ENCODE measurements at places on chromosomes 6 and 20.

DNA sequence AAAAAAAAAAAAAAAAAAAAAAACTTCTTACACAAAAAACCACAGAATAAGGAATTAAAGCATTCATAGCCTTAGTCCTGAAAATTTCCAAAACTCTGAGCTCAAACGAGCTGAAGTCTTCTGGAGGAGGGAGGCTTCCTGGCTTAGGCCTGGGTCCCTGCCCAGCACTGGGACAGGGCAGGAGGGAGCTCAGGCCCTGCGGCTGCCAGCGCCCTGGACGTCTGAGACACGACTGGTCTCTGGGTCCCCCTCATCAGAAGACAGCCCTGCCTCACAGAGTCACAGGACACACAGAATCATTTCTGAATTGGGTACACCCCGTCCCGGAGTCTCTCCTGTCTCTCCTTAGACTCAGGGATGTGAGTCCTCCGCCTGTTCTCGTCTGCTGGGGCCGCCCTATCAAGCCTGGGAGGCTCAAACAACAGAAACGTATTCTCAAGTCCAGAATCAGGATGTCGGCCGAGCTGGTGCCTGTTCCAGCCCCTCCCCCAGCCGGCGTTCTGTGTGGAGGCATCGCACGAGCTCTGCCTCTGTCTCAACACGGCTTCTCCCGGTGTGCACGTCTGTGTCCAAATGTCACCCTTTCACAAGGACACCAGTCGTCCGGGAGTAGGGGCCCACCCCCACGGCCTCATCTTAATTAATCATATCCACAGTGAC lies 39.4 kb downstream of the ZBTB46 start:
- no peak for DNase-seq

DNA sequence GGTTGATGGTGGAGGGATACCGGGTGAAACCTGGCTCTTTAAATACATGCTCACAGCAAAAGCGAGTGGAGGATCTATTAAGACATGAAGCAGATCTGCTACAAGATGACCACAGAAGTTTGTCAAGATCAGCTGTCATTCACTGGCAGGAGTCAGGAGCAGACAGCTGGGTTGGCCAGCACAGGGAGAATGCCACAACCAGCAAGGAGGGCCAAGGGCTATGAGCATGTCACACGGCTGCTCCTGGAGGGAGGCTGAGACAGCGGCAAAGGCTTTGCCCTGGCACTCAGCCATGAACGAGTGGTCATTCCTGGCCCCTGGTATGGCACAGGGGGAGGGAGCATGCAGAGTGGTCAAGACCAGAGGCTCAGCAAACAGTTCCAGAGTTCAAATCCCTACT lies 77.6 kb downstream of the POPDC3 start:
- DNase-seq, result no peak

DNA sequence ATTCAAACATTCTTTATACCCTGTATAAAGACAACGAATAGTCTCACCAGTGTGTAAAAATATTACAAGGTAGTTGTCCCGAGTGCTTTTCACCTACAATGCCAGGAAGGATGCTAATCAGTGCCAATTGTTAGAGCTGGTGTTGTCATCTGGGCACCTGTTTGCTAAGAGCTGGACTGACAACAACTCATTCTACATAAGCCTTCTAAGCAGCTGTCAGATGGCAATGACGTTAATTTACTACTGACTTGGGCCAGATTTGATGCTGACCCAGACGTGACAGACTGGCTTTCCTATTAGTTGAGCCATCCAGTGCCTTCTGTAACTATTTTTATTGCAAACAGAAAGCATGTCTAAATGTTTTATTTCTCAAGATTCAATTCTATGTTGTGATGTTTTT lies 355.2 kb downstream of the ADGRB3 start:
- DNase-seq, result no peak

DNA sequence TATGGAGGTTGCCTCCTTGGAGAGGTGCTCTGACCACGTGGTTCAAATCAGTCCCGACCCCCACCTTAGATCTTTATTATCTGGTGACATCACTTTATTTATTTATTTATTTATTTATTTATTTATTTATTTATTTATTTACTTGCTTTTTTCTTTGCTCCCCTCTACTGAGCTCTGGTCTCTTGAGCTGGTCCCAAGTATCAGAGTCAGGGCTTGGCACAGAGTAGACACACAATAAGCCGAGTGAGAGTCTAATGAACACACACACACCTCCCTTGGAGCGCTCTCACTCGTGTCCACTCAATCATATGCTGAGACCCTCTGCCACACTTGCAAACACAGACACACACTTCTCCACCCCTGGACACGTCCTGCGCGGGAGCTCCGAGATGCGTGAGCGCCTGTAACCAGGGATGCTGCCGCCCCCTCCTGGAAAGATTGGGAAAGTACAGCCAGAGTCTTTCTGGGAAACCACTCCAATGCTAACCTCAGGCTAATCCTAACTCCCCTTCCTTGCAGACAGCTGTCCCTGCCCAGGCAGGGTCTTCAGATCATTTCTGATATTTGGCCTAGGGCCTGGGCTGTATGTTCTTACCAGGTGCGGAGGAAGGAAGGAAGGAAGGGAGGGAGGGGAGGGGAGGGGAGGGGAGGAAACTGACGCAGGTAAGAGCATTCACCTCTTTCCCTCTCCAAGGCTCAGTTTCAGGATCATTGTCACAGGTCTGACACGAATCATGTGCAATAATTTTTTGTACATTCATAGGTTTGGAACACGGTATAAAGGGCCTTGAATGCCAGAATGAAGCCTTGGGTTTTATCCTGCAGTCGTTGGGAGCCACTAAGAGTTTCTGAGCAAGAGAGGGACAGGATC lies 70.9 kb downstream of the STK35 start:
- DNase-seq, result peak; percentile 7

DNA sequence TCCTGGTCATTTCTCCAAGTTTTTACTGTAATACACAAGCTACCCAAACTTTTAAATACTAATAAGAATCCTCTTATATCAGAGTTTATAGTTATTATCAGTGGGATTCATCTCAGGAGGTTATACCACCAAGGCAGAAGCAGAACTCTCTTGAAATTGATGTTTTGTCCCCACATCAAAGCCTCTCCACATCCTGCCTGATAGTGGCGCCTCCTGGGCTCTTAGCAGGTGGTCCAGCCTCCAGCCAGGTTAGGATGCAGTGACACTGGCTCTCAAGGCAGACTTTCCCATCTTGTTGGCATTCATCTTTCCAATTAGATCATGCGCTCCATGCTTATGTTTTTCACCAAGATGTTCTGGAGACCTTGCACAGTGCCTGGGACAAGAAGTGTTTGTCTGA lies 81.8 kb upstream of the INSM1 start:
- DNase-seq, result no peak

DNA sequence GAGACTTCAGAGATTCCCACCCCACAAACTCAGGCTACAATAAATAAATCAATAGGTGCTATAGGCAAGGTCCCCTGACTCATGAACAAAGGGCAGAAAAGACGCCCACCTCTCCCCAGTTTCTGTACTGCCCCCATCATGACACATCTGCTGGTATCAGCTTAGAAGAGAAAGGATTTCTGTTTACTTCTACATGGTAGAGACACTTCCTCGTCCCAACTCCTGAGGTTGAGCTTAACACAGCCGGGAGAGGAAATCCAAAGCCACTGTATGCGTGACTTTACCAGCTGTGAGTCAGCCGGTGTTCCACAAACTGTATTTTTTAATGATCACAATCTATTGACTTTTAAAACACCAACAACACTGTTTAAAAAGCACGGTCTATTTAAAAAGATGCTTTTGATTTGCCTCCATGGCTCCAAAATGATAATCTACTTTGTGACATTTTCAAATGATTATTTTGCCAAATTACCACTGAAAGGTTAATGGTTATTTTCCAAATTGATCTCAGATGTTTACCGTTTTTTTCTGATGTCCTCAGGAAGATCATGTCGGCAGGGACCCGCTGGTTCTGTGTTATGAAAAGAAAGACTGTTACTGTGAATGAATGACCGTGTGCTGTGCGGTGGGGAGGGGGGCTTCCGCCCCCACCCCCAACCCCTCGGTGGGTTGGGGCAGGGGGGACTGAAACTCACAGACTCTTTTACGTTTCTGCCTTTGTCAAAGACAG lies 72.5 kb downstream of the ATP9A start:
- no peak for DNase-seq

- DNase-seq, result no peak
Observed at GRCh38 chr20:32051720-32052089, 337 bp upstream of the HCK start.

- no peak for DNase-seq
Observed at GRCh38 chr6:158531566-158531965, 28.3 kb upstream of the TMEM181 start.

DNA sequence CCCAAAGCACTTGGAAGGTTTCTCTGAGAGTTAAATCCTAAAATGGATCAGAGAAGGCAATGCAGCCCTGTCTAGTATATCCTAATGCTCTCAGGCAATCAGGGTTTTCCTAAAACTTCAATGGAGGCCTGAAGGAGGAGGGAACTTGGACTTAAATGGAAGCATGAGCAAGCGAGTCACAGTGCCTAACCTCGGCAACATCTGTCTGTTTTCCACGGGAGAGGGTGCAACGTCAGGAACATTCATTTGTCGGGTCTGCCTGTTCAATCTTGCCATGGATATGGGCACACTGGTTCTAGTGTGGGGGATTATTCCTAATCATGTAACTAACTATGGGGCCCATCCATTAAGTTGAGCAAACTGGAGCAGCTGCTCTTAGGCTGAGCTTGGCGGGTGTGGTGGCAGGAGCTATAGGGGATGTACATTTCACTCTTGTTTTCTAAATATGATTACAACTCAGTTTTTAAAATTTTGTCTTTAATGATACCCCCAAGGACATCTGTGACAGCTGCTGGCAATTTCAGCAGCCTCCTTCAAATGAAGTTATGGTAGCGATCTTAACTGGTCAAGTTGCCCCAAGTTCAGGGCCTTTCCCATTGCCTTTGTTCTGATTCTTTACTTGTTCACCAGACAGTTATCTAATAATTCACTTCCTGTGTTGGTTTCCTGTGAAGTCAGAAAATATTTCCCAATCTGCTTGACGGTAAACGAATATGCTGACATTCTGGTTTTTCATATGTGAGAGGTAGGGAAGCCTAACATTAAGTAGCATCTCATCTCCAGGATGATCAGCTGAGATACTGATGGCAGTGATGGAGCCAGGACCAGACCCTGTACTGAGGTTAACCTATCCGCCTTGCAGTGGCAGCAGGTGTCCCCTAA lies 21.6 kb downstream of the DSE start:
- DNase-seq, result no peak

DNA sequence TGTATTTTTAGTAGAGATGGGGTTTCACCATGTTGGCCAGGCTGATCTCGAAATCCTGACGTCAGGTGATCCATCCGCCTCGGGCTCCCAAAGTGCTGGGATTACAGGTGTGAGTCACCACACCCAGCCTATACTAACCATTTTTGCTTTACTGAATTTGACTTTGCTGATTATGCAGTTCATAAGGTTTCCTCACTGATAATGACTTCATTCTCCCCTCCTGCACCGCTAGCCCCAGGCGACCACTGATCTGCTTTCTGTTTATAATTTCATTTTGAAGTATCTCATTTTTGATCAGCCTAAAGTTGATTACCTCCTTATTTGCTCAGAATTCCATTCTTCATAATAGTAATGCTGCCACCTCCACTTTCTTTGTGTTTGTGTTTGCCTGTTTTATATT lies 48.7 kb upstream of the FAM83D start:
- DNase-seq, result no peak

- no peak for DNase-seq
Observed at GRCh38 chr6:131651782-131652181, 14.7 kb downstream of the ENPP3 start.

DNA sequence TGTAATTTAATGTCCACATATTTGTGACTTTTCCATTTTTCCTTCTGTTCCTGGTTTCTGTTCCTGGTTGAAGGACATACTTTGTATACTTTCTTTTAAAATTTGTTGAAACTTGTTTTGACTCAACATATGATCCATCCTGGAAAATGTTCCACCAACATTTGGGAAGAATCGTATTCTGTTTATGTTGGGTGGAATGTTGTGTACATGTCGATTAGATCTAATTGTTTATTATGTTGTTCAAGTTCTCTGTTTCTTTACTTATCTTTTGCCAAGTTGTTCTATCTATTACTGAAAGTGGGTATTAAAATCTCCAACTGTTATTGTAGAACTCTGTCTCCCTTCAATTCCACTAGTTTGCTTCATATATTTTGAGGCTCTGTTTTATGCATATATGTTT lies 27.7 kb upstream of the DUSP22 start:
- DNase-seq, result no peak

DNA sequence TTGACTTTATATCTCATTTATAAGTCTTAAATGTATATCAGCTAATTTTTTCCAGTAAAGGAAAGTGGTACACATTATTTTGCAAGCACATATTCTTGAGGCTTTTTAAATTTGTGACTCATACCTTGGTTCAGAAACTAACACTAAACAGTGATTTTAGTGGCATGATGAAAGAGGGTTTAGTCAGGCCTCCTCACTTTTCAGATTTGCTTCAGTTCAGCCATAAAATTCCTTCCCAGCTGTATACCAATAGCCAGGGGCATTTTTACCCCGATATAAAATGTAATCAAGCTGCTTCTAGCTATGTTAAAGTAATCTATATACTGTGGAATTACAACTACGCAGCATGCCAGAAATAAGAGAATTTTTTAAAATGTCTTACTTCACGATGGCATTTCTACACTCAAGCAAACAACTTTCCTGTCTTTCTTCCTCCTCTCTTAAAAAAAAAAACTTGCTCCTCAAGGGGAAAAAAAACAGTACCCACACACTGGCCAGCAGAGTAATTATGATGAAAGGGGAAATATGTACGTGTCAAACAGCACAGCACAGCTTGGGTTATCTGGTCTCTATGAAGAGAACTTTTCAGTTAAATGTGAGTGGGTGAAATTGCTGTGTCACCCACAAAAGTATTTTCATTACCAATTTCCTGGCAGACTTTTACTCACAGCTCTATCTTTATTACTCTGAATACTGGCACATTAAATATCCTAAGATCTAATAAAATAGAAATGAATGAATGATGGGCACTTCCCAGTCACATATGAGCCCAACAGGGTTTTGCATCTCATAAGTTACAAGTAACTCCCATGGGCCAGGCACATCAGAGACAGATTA lies 244.8 kb upstream of the TENT5A start:
- DNase-seq, result no peak

- DNase-seq, result no peak
Observed at GRCh38 chr6:35152067-35152707, 11.0 kb upstream of the TCP11 start.

GRCh38 chr6:110813338-110814101 lies 1.7 kb downstream of the CDK19 start:
- no peak for DNase-seq

GRCh38 chr6:117384659-117385058 lies 41.1 kb downstream of the ROS1 start:
- no peak for DNase-seq

DNA sequence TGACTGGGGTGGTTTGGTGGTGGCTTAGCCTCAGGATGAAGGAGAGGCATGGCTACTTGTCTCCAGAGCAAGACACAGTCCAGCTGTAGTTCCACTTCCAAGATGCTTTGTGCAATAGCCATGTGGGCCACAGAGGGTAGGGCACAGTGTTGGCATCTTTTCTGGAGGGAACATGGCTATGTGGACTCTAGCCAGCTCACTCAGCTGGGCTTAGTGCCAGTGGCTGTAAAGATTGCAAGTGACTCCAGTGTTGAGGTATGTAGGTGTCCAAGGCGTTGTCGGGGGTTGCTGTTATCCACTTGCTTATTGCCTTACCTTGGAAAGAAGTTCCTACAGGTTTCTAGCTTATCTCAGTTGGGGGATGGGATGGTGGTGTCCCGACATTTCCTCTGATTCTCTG lies 233.4 kb downstream of the CD109 start:
- DNase-seq, result no peak

- no peak for DNase-seq
Observed at GRCh38 chr6:105319331-105319730, 83.6 kb downstream of the PREP start.

GRCh38 chr6:66866801-66867200 lies 1159.8 kb upstream of the EYS start:
- no peak for DNase-seq

GRCh38 chr6:38567436-38567835 lies 72.3 kb downstream of the BTBD9 start:
- peak; percentile 69 for DNase-seq

Data from NCI-H1694 (cell line).